ENCODE measurements at places on chromosomes 1 and 21.

- DNase-seq = no peak
Measured at GRCh38 chr1:56532350-56532683, 47.0 kb downstream of the PLPP3 start.

GRCh38 chr1:23424293-23425192, at the start of gene TCEA3:
TSS of gene TCEA3 (minus strand) at chr1:23424748. CDS start at chr1:23424633, 115 bp downstream.
- no peak for DNase-seq

GRCh38 chr1:233368789-233369130, 41.2 kb downstream of the MAP3K21 start:
- DNase-seq = no peak

- DNase-seq = no peak
Measured at GRCh38 chr1:75412616-75413015, 198.3 kb downstream of the SLC44A5 start.

GRCh38 chr1:113399062-113399583, 8.8 kb downstream of the MAGI3 start:
- no peak for DNase-seq

DNA sequence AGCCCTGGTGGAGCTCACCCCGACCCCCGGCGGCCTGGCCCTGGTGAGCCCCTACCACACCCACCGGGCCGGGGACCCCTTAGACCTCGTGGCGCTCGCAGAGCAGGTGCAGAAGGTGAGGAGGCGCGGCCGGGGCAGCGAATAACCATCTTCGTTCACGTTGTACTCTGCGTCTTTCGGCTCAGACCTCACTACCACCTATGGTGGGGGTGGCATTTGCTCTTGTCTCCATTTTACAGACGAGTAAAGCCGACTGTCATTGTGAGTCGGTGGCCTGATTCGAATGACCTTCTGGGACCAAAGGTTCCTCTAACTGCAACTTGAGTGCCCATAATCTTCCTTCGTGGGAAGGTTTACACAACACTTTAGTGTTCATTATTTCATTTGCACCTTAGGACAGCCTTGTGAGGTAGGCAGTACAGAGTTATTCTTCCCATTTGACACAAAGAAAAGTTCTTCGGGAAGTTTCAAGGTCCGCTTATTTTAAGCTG, 506 bp downstream of the C1orf50 start:
- no peak for DNase-seq

DNA sequence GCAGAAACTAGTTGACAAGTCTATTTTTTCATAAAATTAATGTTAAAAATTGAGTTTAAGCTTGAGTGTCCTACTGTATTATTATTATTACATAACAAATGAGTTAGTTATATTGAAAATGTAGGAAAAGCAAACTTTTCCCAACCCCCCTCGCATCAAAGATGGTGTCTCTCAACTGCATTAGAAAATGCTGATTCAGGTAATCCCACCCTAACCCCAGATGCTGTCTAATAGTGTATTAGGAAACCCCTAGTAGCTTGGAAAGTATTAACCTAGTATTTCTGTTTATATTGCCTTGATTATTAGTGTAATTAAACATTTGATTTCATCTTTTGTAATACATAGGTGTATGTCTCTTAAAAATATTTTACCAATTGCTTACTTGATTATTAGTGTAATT, 1120.3 kb downstream of the MRPL39 start:
- no peak for DNase-seq

GRCh38 chr1:101028466-101028865, 2.9 kb upstream of the DPH5 start:
- DNase-seq = no peak

GRCh38 chr1:35533586-35533985, 23.6 kb downstream of the KIAA0319L start:
- no peak for DNase-seq

GRCh38 chr1:147628441-147628840, 41.9 kb downstream of the ACP6 start:
- DNase-seq = no peak

DNA sequence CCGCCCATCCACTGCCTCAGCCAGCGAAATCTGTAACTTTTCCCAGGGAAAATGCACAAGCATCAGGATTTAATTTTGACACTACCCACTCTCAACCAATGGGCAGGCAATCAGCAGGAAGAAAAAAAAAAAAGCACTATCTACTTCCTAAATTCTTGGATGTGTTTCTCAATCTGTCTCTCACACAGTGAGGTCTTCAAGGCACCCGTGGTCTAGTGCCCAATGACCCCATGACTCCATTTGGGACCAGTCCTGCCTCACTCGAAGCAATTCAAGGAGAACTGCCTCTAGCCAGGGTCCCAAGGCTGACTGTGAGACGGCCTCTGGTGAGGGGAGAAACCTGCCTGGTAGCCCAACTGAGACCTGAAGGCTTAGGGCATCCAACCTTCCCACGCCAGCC, 35.9 kb downstream of the CSF1 start:
- DNase-seq = no peak

DNA sequence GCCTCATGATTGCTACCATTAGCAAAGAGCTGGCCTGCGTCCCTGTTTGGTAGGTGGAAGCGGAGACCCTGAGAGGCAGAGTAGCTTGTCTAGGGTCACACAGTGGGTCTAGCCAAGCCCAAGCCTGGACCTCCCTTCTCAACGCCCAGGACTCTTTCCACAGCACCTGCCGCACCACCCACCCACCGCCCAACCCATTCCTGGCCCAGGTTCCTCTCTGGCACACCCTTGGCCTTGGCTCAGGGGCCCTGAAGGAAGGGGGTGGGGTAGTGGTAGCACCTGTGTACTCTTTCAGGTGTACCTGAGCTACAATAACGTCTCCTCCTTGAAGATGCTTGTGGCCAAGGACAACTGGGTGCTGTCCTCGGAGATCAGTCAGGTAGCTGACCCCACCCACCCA, 19.3 kb downstream of the FAM151A start:
- no peak for DNase-seq

DNA sequence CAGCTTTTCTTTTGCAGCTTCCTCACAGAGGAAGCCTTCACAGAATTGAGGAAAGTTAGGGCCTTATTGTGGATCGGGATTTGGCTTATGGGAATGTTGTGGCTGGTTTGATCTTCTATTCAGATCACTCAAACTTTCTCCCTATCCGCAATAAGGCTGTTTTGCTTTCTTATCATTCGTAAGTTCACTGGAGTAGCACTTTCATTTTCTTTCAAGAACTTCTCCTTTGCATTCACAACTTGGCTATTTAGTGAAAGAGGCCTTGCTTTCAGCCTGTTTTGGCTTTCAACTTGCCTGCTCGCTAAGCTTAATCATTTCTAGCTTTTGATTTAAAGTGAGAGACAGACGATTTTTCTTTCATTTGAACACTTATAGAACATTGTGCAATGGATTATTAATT, 181.9 kb upstream of the B3GALT2 start:
- no peak for DNase-seq

DNA sequence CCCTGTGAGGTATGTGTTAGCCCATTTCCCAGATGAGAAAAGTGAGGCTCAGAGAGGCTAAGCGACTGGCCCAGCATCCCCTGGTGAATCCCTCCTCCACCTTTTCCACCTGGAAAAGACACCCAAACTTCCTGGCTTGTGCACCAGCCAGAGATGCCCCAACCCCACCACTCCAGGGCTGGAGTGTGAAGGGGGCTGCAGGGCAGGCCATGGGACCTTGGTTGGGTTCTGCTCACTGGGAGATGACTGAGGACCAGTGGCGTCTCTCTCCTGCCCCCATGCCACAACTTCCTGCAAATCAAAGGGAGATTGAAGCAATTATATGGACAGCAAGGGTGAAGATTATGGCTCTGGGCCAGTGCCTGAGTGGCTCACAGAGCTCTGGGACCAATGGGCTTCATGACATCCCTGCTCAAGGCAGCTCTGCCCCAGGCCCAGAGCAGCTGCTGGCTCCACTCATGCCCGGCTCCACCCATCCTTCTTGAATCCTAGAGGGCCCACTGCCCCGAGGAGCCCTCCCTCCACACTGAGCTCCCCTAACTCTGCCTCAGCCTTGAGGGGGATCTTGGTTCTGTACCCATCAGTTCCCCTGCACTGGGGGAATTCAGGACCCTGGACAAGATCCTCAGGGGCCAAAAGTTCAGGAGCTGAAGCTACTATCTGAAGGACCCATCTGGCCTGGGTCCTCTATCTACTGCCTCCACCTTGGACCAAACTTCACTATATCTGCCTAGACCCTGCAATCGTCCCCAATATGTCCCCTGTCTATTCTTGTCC, 416.9 kb downstream of the PTPRU start:
- DNase-seq = no peak

DNA sequence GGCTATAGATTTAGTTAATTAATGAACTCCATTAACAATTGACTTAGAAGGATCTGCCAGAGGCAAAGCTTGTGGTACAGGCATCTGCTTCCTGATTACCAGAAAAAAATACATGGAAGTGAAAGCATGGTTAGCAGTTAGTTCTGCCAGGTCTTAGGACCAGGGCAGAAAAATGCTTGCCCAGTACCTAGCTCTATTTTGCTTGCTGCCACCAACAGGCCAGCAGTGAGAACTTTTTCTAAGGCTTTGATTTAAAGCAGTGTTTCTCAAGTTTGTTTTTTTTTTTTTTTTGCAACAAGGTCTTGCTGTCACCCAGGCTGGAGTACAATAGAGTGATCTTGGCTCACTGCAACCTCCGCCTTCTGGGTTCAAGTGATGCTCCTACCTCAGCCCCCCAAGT, 16.4 kb upstream of the MTF1 start:
- DNase-seq = no peak

DNA sequence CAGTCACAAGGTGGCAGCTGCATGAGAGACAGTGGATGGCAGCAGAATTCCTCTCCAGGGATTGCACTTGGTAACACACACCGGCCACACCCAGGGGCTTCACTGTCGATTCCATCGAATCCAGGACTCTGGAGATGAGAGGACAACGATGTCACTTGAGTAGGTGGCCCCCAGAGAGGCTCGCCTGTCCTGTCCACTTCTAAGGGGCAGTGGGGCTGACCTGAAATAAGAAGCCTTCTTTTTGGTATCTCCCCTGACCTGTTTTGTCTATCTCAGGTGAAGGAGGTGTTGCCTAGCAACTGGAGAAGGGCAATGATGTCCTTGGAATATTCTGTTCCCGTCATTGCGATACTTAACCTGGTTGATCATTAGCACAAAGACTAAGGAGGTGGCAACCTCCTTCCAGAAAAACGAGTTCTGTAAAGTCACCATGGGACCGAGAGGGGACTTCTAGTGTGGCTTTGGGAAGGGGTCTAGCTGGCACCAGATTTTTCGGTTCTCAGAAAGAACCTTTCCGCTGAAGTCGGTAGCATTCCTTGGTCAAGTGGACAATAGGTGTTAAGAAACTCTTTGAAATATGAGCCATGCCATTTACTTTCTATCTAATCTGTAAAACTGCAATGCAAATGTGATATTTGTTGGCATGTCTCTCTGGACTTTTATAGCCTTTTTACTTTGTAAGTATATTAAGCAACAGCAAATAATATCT, 85.2 kb upstream of the TMPRSS2 start:
- DNase-seq = no peak

- no peak for DNase-seq
Measured at GRCh38 chr1:105894006-105894405, 1162.5 kb upstream of the PRMT6 start.

DNA sequence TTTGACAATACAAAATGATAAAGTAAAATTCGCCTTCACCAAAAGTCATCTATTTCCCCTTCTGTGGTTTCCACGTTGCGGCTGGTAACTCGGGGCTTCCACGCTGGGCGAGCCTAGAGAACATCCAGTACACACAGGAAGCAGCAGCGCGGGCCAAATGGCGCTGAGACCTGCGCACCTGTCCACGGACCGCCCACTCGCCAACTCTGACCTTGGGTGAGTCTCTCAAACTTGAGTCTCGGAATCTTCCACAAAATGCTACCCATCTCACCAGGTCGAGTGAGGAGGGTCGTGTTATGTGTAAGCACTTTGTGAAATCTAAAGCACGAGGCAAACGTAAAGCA, 820 bp upstream of the TTF2 start:
- DNase-seq = peak; percentile 58

DNA sequence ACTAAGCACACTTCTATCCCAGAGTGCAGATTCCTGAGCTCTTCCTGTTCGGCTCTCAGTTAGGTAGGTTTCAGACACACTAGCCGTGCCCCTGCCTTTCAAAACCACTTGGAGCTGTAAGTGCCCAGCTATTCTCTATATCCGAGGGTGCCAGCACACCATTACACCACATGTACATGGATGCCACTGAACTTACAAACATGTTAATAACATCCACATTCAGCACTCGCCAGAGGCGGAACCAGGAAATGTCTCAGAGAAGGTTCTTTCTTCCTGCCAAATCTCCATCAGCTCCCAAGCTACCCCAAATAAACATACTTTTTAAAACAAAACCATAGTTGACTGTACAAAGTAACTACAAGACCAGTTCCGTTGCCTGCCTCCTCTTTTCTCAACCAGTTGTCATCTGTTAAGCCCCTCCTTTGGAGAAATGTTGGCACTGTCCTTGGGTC, 78.4 kb upstream of the CTTNBP2NL start:
- DNase-seq = no peak

GRCh38 chr1:41503538-41504113, 19.1 kb upstream of the EDN2 start:
- no peak for DNase-seq

DNA sequence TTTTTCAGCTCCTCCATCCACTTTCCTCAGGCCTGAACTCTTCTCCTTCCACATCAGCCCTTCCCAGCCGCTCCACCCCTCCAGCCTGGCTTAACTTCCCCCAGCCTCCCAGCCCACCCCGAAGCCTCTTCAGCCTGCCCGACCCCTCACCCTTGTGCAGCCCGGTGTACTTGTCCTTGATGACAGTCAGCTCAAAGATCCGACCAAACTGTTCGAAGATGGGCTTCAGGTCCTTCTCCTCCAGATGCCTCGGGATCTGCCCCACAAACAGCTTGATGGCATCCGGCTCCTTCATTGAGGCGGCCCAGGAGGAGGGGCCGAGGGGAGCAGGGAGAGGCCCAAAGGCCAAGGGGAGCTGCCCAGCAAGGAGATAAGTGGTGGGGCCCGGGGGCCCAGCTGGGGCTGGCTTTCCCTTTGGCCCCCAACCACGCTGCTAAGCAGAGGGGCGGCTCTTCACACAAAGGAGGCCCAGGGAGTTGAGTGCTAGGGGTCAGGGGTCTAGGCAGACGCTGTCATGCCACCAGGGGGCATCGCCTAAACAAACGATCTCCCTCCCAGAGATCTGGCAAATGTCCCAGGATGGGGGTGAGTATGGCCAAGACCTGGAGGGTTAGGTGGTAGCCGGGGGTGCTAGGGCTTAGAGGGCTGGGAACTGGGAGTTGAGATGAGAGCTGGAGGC, 738 bp downstream of the CELF3 start:
- no peak for DNase-seq

- no peak for DNase-seq
Measured at GRCh38 chr1:24606621-24607020, 36.5 kb upstream of the SRRM1 start.

GRCh38 chr21:39966786-39967185, 99.5 kb downstream of the PCP4 start:
- no peak for DNase-seq

DNA sequence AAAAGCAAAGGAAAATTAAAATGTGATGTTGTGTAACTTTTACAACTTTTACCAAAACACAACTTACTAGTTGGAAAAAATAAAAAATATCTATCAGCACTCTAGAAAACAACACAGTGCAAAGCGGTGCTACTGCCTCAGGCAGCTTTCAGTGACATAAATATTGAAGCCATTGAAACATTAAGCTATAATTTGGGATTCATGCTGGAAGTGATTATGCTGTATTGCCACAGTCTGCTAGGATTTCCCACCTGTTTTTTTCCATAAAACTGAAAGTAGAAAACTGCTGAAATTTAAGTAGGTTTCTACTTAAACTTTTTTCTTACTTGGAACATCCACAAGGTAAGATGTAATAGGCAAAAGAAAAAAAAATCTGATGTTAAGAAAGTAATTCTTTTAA, 674.4 kb downstream of the KCNT2 start:
- no peak for DNase-seq

Data from stimulated activated CD8-positive, alpha-beta memory T cell treated with anti-CD3 and anti-CD28 coated beads, Interleukin-12 subunit alpha, Interleukin-12 subunit beta, amount 100 ng/mL, for 1 hour (primary cell).